ENCODE measurements at places on chromosomes 3 and 15. TPM values are rescaled to one million over a fixed set of nuclear protein-coding genes. Genes with fewer than 3 reads are reported as not detected.

LYSMD4 gene
- total RNA-seq: 8.1 TPM

ZCWPW2 gene
- 0.13 TPM for total RNA-seq

ACKR2 gene
- not detected for total RNA-seq

IRAK2 gene
- 26.1 TPM for total RNA-seq

TM4SF4 gene
- not detected for total RNA-seq

AQP9 gene
- not detected for total RNA-seq

PCSK6 gene
- total RNA-seq: 0.26 TPM

BSN gene
- total RNA-seq: under 0.01 TPM

GRCh38 chr15:68582236-68582635 lies 3.4 kb downstream of the CORO2B start:
- DNase-seq: no peak

- DNase-seq: peak; percentile 37
Measured at GRCh38 chr3:157572559-157573270, 69.5 kb upstream of the VEPH1 start.

DNA sequence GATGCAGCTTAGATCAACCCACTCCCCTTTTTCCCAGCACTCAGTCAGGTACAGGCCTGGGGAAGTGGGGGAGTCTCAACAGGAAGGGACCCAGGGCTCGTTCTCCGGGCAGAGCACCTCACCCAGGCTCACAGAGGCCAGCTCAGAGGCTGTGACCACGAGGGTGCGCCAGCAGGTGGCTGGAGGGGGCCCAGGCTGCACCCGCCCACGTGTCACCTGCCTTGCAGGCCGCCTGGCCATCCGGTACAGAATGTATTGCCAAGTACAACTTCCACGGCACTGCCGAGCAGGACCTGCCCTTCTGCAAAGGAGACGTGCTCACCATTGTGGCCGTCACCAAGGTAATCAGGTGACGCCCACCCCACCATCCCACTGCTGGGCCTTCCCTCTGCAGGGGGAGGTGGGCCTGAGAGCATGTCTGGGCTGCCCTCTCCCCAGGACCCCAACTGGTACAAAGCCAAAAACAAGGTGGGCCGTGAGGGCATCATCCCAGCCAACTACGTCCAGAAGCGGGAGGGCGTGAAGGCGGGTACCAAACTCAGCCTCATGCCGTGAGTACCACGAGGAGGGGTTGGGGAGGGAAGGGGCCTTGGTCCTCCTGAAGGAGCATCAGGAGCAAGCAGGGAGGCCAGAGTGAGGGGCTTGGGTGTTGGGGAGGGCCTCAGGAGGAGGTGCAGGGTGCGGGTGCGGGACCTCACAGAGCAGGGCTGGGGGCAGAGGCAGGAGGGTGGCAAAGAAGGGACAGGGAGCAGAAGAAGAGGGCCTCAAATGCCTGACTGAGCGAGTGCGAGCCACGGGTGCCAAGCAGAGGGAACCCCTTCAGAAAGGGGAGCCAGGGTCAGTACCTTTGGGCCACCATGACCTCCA lies 14.0 kb upstream of the LMAN1L start:
- no peak for DNase-seq

GRCh38 chr3:149723781-149724180 lies 28.5 kb downstream of the COMMD2 start:
- no peak for DNase-seq

DNA sequence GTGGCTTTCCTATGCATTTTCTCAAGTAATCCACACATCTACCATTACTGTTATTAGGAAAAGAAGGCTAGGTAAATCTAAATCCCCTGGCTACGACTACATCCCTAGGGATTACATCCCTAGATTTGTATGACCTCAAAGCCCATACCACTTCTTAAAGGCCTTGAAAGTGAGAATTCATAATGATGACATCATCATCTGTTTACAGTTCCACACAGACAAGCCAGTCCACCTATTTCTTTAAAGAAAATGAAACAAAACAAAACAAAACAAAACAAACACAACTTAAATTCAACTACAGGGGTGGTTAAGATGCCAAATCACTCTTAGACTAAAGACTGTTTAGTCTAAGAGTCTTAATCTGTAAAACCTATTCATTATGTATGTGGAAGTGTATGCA lies 5.7 kb downstream of the WDR72 start:
- no peak for DNase-seq

DNA sequence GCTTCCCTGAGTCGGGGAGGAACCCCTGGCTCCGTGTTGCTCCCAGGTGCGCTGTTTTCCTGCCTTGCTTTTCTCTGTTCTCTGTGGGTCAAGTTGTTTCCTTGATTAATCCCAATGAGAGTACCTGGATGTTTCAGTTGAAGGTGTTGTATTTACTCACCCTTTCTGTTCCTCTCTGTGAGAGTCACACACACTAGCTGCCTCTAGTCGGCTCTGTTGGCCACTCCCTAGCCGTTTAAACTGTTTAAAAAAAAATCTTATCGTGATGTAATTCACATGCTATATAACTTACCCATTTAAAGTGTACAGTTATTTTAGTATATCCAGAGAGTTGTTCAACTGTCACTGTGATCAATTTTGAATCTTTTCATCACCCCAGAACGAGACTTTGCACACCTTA lies 74.0 kb downstream of the AKAP13 start:
- no peak for DNase-seq

DNA sequence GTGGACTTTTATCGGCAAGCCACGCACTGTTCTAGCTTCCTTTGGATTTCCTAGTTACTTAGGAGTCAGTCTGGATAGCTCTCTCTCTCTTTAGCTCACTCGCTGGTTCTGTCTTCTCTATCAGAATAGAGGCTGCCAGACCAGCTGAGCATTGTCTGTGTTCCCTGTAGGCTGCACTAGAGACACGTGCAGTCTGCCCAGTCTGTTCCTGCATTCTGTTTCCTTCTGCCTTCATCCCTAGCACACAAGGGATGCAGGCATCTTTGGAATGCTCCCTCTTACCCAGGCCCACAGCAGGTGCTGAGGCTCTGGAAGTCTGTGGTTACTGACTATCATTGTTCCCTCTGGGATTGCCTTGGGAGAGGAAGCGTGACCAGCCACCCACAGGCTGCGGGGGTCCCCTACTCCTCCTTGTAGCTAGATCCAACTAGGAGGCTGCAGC lies 322.8 kb downstream of the ZNF621 start:
- peak; percentile 84 for DNase-seq

- peak; percentile 29 for DNase-seq
Measured at GRCh38 chr15:78000091-78000926, 77.2 kb downstream of the TBC1D2B start.

DNA sequence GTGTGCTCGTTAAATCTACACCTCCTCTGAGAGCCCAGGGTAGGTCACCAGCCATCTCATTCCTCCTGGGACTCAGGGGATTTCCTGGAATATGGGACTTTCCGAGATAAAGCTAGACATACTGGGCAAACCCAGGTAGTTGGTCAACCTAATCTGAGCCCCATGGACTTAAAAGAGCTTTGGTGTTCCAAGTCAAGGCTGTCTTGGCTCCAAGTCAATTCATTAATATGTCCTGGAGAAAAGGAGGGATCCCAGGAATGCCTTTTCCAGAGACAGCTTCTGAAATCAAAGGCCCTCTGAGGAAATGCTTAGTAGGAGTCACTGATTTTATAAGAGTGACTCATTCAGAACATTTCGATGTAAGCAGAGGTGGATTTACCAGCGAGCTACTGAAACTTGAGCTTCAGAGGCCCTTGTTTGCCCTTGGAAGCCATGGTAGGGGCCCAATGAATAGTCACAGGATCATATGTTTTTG lies 137.3 kb upstream of the UBE2E1 start:
- peak; percentile 22 for DNase-seq

DNA sequence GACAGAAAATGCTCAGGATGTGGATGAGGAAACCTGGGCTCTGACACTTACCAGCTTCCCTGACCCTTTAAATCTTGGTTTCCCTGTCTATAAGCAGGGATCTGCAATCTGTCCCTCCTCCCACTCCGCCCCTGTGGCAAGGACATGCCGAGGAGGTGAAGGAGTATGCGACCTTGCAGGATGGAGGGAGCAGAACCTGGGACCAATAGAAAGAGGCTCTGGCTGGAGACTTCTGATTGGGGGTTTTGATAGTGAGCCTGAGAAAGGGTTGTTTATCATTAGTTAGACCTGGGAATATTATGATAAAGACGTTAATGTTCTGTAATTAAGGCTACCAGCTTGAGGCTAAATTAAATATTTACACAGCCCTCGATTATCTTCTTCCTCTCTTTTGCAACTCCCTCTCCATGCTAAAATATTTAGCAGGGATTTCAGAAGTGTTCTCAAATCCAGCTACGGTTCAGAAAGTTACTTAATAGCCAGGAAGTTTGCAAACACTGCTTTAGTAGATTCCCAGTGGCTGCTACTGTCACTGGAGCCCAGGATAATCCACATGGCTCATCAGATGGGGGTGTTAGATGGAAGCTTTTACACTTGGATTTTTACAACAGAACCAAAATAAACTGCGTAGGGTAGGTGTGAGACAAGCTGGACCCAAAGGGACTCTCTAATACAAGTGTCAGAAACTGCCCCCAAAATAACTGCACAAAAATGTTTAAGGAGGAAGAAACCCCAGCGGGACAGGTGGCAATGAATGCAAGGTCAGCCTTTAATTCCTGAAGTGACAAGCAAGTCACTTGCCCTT lies 9.2 kb upstream of the PAQR5 start:
- no peak for DNase-seq

GRCh38 chr3:116067326-116067725 lies 378.0 kb downstream of the LSAMP start:
- DNase-seq: no peak

GRCh38 chr15:71118881-71119632 lies 3.8 kb downstream of the THSD4 start:
- no peak for DNase-seq

- no peak for DNase-seq
Measured at GRCh38 chr15:26129852-26130251, 266.7 kb upstream of the ATP10A start.

DNA sequence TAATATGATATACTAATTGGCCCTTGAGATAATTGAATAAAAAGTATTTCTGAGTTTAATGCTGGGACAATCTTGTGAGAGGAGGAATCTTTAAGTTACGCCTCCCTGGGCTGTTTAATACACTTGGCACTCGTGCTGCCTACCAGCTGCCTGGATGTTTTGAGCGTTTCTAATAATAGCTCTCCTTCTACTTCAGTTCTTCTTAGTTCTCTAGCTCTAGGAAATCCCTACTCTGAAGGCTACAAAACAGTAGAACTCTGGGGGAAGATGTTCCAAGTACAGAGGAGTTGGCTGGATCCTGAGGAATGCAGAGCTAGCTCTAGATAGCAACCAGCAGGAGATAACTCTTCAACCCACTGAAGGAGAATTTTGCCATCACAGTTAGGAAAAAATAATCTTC lies 3.5 kb downstream of the NAALADL2 start:
- no peak for DNase-seq

- DNase-seq: no peak
Measured at GRCh38 chr3:143480344-143480743, 360.8 kb downstream of the CHST2 start.

GRCh38 chr3:184812662-184813042 lies 686 bp downstream of the VPS8 start:
- no peak for DNase-seq

DNA sequence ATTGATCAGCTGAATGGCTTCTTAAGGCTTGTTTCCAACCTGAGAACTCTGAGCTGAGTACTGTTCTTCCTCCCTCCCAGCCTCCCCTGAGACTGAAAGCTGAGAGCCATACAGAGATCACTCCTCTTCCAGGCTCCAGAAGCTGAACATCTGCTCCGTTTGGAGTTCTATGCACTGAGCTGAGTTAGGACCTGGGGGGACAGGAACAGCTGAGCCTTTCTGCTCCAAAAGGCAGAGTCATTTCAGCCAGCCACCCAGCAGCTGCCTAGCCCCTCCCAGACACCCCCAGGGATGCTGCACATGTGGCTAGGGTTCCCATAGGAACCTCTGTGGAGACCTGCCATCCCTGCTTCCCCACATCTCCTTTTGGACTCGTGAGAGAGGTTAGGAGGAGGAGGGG lies 64.2 kb upstream of the GLCE start:
- no peak for DNase-seq

Data from pulmonary artery endothelial cell (primary cell).